ENCODE measurements at places on chromosomes 6 and 20.

DNA sequence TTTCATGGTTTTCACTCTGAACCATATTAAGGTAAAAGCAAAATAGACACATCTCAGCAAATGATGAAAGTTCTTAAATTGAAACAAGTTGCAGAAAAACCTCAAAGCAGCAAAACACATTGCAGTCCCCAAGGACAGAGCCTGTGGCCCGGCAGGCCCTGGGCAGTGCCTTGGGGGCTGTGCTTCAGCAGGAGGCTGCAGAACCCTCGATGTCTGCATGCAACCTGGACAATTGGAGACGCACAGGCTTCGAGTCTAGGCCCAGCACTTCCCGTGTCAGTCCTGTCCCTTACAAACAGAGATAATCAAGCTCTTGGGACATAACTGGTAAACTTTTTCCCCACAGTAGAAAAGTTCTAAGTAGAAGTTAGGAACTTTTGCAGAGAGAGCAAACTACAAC lies 9.2 kb downstream of the PYGB start:
- no peak for DNase-seq

GRCh38 chr6:87518453-87518852 lies 45.7 kb downstream of the SLC35A1 start:
- no peak for DNase-seq

DNA sequence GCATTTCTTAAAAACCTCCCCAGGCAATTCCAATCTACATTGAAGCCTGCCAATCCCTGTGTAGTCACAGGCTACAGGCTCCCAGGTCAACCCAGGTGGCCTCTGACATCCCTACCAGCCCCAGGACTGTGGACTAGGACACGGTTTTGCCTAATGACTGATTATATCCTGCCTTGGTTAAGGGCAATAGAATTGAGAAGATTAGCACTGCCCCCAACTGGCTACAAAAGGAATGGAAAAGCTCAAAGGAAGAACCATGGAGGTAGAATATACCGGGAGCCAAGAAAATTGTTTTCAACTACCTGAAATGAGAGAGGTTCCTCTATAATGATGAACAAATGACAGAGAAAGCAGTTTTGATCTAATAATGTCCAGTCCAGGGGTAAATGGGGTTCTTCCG lies 421.1 kb upstream of the AGPAT4 start:
- DNase-seq, result peak; percentile 9

DNA sequence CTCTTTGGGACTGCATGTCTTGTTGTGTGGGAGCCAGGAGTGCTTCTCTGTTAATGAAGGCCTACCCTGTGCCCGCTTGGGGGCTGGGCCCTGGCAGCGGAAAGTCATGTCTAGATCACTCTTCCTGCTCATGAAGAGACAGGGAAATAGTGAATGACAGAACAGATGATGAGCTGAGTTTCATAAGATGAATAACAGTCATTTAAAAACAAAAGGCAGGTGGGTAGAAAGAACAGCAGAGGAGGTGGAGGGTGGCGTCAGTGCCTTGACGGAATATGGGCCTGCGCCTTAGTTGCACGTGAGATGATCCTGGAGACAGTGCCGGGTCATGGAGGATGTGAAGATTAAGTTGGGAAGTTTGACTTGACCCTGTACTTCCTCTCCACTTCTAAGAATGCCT lies 85.5 kb downstream of the ARID1B start:
- no peak for DNase-seq

- DNase-seq, result no peak
Observed at GRCh38 chr20:19510611-19511010, 247.4 kb upstream of the RIN2 start.

GRCh38 chr6:69162811-69163210 lies 527.7 kb downstream of the ADGRB3 start:
- no peak for DNase-seq

- DNase-seq, result no peak
Observed at GRCh38 chr6:6277413-6277812, 43.0 kb downstream of the F13A1 start.

GRCh38 chr6:5084781-5085647 lies at the start of gene PPP1R3G:
PPP1R3G (plus strand) TSS chr6:5085341; CDS start chr6:5085486, 145 bp downstream.
- DNase-seq, result peak; percentile 31

DNA sequence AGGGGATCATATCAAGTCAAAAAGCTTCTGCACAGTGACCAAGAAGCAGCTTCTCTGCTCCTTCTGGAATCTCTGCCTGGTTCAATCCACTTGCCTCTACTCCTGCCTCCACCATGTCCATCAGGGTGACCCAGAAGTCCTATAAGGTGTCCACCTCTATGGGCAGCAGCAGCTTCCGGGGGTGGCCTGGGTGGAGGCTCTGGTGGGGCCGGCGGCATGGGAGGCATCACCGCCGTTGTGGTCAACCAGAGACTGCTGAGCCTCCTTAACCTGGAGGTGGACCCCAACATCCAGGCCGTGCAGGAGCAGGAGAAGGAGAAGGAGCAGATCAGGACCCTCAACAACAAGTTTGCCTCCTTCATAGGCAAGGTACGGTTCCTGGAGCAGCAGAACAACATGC lies 159.3 kb downstream of the PRKN start:
- DNase-seq, result no peak

GRCh38 chr20:62413025-62413570 lies 6.0 kb upstream of the CABLES2 start:
- no peak for DNase-seq

- no peak for DNase-seq
Observed at GRCh38 chr20:44041001-44041400, 126.3 kb downstream of the TOX2 start.

DNA sequence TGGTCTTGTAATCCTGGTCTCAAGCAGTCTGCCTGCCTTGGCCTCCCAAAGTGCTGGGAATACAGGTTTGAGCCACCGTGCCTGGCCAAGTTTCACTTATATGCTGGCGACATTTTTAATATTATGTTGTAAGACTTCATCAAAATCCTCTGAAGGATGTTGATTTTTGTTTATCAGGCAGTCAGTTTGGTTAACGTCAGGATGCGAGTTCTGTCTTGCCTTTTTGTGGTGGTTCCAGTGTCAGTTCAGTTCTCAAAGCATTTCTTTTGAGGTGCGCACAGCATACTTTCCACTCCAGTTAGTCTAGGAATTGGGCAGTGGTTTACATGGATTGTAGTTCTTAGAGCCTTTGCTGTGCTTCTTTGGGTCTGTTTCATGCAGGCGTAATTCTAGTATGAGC lies 24.9 kb downstream of the SCAF8 start:
- no peak for DNase-seq

DNA sequence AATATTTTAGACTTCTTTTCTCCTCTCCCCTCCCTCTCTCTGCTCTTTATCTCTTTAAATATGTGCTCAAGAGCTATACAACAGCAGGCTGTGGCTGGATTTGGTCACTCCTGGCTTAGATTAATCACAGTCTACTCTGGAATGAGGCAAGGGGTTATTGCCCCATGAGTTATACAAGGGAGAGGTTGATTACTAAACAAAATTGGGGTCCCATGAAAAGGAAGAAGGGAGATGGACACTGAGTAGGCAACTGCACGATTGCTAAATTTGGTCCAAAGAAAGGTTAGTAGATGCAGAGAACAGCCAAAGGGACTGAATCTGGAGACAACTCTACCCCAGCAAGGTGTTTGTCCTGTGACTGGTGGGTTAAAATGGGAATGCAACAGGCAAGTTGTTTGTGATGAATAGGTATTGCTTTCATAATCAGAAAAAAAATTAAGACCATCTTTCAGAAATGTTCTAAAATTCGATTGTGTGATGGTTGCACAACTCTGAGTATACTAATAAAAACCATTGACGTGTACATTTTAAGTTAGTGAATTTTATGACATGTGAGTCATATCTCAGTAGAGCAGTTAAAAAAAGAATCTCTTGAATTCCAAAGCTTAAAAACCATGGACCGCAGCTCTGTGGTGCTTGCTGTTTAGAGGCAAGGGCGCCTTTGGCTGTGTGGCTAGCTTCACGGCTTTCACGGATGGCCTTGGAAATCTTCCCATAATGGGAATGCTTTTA lies 57.1 kb downstream of the KIZ start:
- peak; percentile 97 for DNase-seq

- DNase-seq, result no peak
Observed at GRCh38 chr20:59647271-59647670, 42.9 kb downstream of the PHACTR3 start.

DNA sequence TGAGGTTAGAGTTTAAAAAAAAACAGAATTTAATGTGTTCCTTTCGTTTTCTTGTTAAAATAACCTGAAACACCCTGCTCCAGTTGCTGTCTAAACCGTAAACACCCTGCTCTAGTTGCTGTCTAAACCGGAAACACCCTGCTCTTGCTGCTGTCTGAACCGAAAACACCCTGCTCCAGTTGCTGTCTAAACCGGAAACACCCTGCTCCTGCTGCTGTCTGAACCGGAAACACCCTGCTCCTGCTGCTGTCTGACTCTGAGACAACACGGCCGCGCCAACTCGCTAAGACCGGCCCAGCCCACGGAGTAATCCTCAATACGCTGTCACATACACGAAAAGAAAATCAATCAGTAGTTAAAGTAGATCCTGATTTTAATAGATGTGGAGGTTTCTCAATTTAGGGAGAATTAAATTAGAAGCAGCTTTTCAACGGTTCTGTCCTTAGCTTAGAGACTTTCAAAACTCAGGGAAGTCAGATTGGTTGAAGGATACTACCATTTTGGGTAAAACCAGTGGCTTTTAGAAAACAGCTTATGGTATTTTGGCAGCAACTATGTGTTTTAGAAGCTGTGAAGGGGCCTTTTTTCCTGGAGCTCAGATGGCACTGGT lies 98.3 kb downstream of the RAMACL start:
- DNase-seq, result no peak

GRCh38 chr6:79081663-79082062 lies 3.6 kb upstream of the PHIP start:
- DNase-seq, result no peak
